ENCODE measurements at places on chromosomes 6 and 20.

- no peak for DNase-seq
These were observed 183.9 kb upstream of the MCHR2 start for GRCh38 chr6:100177956-100178355.

GRCh38 chr20:2296524-2297356, 939 bp downstream of the TGM3 start:
- no peak for DNase-seq

- no peak for DNase-seq
These were observed 656.7 kb upstream of the ID4 start for GRCh38 chr6:19180348-19181072.

DNA sequence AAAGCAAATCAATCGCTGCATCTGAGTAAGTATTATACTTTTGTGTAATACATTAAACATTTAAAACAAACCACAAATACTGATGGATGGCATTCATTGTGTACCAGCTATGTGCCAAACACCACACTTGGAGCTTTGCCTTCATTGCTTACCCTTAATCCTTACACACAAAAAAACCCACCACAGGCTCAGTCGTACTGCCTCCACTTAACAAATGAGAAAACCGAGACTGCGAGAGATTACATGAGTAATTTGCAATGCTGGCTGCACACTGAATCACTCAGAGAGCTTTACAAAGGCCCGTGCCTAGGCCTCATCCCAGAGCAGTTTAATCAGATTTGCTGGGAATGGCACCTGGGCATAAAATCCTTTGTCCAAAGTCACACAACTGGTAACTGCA, 130.5 kb downstream of the EDN1 start:
- DNase-seq: peak; percentile 50

- no peak for DNase-seq
These were observed 121.2 kb downstream of the PTPRT start for GRCh38 chr20:43068482-43068881.

GRCh38 chr20:59441306-59441705, 140.9 kb downstream of the EDN3 start:
- DNase-seq: no peak

DNA sequence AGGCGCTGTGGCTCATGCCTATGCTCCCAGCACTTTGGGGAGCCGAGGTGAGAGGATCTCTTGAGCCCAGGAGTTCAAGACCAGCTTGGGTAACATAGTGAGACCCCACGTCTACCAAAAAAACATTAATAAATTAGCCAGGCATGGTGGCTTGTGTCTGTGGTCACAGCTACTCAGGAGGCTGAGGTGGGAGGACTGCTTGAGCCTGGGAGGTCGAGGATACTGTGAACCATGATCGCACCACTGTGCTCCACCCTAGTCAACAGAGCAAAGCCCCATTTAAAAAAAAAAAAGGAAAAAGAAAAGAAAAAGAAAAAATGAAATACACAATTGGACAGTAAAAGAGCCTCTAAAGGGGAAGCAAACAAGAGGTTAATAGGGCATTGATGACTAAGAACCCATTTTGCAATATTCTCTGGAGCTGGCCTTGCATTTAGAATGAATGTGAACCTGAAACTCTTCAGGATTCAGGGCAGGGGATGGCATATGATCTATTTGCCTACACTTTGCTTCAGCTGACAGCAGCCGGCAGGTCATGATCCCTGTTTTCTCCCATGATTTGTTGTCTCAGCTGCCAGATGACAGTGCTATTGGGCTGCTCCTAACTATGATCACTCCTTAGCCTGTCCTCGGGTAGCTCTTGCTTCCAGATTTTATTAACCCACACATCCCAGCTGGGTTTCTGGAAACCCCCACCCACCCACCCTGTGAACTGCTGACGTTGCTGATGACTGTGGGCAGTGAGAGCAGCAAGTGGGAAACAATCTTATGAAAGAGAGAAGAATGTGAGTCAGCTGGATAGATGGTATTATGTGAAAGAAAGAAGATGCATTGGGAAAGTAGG, 83.8 kb upstream of the ELOVL5 start:
- peak; percentile 42 for DNase-seq

DNA sequence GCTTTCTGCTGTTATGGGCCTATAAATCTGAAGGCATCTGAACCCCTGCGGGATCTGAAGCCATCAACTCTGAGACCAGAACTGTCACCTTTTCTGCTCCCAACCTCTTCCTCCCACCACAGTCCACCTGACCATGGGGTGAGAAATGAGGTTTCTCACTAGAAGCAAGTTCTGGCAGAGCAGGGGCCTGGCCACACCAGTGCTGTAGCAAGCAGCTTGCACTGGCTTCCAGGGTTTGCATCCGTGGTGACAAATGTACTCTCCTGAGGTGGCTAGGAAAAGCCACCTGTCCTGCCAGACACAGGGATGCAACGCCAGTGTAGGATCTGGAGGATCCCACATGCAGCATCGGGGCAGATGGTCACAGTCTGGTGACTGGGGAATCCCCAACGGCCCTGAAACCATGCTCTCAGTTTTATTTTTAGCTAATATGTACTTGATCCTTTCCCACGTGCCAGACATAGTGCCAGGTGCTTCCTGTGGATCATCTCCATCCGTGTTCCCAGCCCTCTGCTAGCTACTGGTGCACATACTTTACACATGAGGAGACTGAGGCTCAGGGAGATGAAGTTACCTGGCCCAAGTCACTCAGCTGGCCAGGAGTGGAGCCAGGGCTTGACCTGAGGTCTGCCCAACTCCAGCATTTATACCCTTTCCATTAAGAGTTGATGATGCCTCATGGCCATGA, 122.1 kb upstream of the SPACA1 start:
- DNase-seq: no peak
